ENCODE measurements at places on chromosomes 4 and X.

DNA sequence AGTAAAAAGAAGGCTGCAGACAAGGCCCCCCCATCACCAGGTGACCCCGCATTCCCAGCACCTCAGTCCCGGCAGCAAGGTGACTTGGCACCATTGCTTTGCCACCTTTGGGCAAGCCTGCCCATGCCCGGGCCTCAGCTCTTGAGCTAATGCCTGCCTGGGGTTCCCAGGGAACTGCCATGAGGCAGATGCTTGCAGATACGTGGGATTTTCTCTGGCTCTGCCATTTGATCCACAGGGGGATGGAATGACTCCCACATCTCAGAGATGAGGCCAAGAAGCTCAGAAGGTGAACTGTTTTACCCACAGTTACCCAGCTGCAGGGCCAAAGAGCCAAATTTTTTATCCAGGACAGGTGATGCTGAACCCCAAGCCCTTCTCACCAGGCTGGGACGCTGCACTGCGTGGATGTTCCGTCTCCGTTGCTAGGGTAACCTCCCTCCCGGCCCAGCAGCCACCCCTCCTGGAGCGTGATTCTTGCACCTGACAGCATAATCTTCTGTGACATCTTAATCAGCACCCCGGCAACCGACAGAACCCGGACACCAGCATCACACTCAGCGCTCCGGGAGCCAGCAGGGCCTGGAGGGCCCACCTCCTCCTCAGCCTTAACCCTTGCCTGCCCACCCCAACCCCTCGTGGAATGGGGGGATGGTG lies 15.7 kb upstream of the MSX1 start:
- DNase-seq: no peak

DNA sequence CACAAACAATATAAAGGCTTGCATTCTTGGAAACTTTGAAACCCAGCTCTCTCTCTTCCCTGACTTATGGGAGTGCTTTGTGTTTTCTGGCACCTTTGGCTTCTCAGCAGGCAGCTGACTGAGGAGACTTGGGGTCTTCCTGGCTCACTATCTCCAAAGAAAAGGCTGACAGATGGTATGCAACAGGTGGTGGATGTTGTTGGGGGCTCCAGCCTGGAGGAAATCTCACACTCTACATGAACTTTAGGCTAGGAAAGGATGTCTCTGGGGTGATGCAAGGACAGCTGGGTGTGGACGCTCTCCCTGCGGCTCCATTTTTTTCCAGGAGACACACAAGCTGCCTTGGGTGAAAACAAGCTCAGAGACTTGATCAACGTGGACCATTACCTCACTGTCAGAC lies 67.4 kb downstream of the DNAAF6 start:
- DNase-seq: no peak

- no peak for DNase-seq
Measured at GRCh38 chrX:152170621-152171020, 32.2 kb upstream of the MAGEA10 start.

DNA sequence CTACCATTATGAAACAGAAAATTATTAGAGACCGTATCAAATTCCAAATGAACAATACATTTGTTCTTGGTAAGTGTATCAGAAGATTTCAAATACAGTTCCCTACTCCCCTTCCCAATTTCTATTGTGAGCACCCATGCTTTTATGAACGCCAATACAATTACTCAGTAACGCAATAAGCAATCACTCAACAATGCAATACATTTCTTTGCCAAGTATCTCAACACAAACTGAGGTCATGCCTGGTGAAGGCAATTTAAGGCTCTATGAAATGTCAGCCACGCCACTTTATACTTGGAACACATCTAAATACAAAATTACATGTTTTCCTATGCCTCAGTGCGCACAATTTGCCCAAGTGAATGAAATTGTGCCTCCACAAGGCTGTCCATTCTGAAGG lies 712 bp downstream of the PNPLA4 start:
- DNase-seq: no peak

GRCh38 chr4:36321176-36321575 lies 39.8 kb downstream of the DTHD1 start:
- DNase-seq: no peak

DNA sequence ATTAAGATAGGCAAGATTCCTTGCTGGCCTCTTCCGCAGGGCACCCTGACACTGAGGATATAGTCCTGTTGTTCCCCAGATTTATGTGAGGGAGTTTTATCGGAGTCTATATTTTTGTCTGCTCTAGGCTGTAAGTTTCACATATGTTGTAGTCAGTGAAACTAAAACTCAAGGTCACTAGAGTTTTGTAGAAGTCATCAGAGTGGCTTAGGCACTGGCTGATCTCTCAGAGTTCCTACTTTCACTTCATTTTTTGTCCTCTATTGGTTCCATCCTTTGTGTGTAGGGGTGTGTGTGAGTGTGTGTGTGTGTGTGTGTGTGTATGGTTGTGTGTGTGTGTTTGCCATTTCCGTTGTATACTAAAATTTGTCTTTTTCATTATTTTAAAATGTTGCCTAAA lies 577.5 kb downstream of the IQCM start:
- no peak for DNase-seq

- DNase-seq: no peak
Measured at GRCh38 chr4:119977076-119977940, 89.3 kb downstream of the MAD2L1 start.

GRCh38 chr4:153269218-153269990 lies 65.2 kb downstream of the TRIM2 start:
- DNase-seq: no peak

- DNase-seq: no peak
Measured at GRCh38 chr4:4436244-4436823, 49.4 kb downstream of the NSG1 start.

GRCh38 chrX:13389501-13389900 lies 69.6 kb upstream of the ATXN3L start:
- no peak for DNase-seq

DNA sequence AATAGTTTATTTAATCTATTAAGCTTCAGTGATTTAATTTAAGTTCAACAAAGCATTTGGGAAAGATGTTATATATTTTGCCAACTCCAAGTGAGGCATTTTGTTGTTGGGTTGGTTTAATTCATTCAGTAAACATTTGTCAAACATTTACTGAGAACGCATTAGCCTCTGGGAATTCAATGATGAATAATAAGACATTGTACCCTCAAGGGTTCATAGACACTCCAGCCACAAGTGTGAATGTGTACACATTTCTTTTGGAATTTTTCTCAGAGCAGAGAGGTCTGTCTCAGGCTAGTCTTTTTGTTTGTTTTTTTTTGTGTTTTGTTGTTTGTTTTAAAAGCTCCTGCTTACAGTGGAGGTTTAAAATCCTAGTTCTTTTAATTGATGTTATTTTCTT lies 203.9 kb downstream of the SOWAHB start:
- no peak for DNase-seq

- DNase-seq: no peak
Measured at GRCh38 chr4:153538487-153539357, 72.6 kb downstream of the TMEM131L start.

- DNase-seq: no peak
Measured at GRCh38 chr4:66017671-66018070, 347.4 kb upstream of the EPHA5 start.

- DNase-seq: no peak
Measured at GRCh38 chr4:4585012-4585670, 43.3 kb upstream of the STX18 start.

DNA sequence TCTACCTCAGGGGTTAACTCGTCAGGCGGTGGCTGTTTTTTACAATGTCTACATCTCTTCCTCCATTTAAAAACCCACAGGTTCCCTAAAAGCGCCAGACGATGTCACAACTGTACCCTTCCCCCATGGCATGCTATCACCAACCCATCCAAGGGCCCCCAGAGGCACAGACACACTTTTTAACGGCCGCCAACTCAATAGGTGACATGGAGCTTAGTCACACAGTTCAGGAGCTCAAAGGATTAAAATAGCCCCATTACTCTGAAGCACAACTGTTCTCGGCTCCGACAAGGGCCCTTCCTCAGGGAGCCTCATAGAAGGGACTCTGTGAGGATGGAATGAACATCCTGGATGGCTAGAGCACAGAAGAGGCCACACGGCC lies 12.4 kb downstream of the SH3KBP1 start:
- no peak for DNase-seq

GRCh38 chr4:2837110-2837903 lies 6.3 kb upstream of the ADD1 start:
- no peak for DNase-seq

DNA sequence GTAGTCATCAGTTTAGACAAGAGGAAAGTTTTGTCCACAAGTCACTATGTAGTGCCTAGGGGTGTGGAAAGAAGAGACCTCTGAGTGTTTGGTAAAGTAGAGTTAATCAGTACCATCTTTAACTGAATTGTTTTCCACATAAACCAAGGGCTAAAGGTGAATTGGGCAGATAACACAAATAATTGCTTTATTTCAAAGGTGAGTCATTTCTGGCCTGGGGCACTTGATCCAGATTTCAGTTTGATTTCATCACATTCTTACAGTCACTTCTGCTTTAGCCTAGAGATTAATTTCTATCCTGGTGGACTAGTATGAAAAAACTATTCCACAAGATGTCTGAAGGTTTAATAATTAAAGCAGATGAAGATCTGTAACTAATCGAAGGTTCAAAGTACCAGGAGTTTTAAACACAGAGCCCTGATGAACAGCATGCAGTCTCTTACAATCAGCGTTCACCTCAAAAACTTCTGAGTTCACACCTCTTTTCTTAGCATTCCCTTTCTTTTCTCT lies 74.5 kb upstream of the BOD1L1 start:
- DNase-seq: no peak

DNA sequence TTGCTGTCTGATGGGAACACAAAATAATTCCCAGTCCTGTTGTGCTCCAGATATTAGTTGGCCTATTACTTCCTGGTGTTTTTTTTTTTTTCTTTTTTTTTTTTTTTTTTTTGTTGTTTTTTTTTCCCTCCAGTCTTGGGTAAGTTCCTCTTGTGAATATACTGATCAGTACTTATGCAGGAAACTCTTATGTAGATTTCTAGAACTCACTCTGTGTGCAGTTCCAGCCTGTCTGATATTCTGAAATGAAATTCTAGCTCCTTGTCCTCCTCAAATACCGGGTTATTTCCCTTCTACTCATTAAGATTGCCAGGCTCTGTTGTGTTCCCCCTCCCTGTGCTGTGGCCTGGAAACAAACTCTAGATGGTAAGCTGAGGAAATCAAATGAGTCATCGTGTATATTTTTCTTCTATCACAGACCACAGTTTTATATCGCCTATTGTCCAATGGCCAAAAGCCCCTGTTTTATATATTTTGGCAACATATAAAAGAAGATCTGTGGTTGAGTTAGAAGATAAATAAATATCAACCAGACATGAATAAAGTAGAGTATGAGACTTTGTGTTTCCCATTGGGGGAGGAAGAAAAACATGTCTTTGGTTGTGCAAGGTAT lies 124.3 kb upstream of the UGT8 start:
- DNase-seq: no peak

- no peak for DNase-seq
Measured at GRCh38 chr4:79399076-79399475, 9.0 kb downstream of the GK2 start.

DNA sequence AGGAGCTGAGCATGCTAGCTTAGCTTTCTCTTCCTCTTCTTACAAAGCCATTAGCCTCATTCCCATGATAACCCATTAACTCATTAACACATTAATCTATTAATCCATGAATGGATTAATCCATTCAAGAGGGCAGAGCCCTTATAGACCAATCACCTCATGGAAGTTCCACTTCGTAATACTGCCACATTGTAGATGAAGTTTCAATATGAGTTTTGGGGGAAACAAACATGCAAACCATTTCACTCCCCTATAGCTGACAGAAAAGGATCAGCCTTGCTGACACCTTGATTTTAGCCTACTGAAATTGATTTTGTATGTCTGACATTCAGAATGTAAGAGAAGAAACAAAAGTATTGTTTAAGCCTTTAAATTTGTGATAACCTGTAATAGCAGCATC lies 251.8 kb upstream of the GALNTL6 start:
- DNase-seq: no peak

DNA sequence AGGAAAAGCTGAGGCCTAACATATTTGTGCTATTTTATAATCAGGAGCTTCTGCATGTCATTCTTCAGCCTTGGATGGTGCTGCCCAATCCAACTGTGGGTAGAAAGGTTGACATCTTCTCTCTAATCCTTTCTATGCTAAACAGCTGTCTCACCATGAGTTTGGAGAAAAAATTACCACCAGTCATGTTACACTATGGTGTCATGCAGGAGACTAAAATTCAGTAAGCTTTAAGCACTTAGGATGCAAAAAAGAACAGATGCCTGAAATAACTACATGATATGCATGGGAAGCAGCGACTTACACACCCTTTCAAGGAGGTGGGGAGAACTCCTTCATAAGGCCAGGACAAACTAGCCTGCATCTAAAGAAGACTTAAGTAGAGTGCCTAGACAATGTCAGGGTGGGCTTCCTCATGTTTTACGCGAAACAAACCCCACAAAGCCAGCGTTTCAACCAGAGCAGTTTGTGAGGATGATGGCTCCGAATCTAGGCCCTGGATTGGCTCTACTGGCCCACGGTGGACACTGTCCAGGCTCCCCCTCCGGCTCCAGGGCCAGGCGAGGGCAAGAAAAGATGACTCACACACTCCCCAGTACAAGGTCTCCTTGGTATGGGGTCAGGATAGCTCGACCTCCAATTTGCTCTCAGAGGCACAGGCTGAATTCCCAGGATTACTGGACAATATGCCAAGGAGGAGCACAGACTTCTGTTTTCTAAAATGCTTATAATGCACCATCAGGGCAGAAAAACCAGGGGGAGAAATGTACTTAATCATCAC lies 45.1 kb downstream of the STX18 start:
- no peak for DNase-seq

GRCh38 chr4:125522992-125523391 lies 208.2 kb downstream of the FAT4 start:
- DNase-seq: no peak

DNA sequence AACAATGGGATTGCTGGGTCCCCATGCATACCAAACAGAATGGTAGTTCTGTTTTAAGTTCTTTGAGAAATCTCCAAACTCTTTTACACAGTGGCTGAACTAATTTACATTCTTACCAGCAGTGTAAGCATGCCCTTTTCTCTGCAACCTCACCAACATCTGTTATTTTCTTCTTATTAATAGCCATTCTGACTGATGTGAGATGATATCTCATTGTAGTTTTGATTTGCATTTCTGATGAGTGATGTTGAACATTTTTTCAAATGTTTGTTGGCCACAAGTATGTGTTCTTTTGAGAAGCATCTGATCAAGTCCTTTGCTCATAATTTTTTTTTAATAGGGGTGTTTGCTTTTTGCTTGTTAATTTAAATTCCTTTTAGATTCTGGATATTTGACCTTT lies 41.2 kb upstream of the ZMAT1 start:
- DNase-seq: no peak
